ENCODE measurements at places on chromosomes 6 and 20.

DNA sequence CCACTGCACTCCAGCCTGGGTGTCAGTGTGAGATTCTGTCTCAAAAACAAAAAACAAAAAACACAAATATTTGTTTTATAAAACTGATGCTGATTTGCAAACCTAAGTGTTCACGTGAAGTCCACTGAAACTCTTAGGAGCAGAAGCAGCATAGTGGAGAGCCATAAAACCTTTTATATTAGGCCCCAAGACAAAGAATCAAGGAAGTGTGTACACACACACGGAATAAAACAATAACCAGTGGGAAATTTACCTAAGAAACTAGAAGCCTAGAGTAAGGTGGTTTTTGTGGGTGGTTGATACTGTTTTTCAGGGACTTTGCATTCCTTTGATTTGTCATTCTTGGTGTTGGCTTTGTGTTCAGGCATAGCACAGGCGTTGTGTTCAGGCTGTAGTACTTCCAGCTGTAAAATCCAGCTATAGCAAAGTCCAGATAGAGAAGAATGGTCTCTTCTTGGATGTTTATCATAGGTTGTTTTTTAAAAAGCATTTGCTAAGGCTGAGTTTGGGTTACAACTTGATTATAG lies 61.3 kb downstream of the ATRN start:
- no peak for DNase-seq

DNA sequence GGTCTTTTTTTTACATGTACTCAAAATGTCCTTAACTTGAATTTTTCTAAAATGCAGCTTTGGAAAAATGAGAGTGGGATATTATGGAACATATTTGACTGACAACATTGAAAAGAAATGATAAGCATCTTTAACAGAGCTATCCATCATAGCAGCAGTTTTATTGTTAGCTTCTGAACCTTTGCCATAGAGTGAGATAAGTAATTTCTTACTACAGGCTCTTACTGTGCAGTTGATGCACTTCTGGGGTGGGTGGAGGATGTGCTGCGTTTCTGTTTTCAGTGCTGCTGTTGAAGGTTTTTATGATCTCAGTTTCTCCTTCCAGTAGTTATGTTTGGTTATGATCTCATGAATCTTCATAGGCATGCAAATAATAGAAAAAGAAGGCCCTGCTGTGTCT lies 267.0 kb downstream of the TMEM242 start:
- no peak for DNase-seq

GRCh38 chr20:19511931-19512330 lies 246.1 kb upstream of the RIN2 start:
- no peak for DNase-seq

DNA sequence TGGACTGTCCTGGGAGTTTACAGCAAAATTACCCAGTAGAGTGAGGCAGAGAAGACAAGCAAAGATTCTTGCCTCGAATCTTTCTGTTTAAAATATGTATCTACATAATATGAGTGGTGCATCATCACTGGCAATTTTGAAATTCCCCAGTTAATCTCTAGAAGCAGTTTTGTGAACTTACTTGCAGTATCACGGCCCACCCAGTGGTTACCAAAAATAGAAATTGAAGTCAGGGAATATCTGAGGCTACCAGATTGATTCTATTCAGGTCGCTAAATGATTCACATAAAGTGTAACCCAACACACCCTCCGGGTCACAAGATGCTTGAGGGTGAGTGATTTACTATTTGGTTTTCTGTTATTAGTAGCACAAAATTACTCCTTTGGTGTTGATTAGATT lies 111.9 kb downstream of the PPP1R14C start:
- DNase-seq: no peak

DNA sequence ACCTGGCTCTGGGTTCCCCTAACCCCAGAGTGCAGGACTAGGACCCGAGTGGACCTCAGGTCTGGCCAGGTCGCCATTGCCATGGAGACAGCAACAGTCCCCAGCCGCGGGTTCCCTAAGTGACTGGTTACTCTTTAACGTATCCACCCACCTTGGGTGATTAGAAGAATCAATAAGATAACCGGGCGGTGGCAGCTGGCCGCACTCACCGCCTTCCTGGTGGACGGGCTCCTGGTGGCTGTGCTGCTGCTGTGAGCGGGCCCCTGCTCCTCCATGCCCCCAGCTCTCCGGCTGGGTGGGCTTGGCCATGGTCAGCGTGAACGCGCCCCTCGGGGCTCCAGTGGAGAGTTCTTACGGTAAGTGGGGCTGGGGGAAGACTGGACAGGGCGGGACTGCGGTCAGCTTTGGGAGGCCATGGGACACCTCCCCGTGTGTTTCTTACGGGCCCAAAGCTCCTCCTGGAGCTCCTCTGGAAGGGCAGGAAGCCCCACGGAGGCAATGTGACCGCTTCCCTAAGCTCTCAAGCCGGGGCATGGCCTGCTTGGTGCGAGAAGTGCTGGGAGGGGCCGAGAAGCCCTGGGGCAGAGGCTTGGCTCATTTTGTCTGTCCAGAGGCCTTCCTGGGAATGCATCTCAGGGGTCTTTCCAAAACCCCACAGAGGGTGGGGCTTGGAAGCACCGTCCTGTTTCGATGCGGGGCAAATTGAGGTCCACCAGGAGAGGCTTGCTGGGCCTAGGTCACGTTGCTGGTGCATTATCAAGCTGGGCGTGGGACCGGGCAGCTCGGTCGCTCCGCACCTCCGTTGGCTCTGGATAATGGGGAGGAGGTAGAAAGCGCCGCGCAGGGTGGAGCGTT lies at the start of gene HNF4A:
Gene HNF4A, plus strand, starts transcription at position 202 of the 855 bp plus-strand sequence. Its CDS starts 106 bp downstream, at position 308.
- DNase-seq: no peak

DNA sequence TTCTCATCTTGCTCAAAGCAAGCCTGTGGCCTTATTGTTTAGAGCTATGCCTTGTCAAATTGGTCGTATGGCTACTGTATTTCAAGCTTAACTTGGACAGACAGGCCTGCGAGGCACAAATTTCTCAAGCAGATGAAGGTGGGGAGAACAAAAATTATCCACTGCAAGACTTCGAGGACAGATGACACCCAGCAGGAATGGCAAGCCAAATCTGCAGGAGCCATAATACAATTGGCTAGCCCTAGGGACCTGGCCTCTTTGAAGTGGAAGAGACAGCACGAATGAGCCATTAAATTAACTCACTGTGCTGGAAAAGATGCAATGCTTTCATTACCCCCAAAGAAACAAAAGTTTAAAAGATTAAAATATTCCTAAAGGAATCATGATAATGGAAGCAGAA lies 5.0 kb upstream of the BLOC1S5 start:
- DNase-seq: no peak

DNA sequence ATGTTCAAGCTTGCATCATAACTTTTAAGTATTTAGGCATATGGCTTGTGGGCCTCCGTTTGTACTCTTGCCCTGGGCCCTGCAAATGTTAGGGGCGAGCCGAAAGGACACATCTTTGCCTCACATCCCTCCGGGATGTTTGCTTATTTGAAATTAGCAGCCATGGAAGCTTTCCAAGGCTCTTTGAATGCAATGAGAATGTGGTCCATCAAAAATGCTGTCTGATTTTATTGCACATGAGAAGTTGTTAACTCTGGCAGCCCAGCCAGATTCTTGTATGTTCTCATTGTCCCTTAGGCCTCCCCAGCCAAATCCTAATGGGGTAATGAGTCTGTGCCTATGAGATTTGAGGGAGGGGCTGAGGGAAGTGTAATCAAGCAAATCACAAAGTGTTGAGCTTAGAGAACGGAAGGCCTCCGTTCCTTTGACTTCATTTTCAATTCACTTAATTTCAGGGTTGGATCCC lies 261.2 kb upstream of the MARCKS start:
- no peak for DNase-seq

- DNase-seq: no peak
Measured at GRCh38 chr6:108157981-108158525, 7.8 kb upstream of the NR2E1 start.
